ENCODE measurements at places on chromosomes 7 and 10.

DNA sequence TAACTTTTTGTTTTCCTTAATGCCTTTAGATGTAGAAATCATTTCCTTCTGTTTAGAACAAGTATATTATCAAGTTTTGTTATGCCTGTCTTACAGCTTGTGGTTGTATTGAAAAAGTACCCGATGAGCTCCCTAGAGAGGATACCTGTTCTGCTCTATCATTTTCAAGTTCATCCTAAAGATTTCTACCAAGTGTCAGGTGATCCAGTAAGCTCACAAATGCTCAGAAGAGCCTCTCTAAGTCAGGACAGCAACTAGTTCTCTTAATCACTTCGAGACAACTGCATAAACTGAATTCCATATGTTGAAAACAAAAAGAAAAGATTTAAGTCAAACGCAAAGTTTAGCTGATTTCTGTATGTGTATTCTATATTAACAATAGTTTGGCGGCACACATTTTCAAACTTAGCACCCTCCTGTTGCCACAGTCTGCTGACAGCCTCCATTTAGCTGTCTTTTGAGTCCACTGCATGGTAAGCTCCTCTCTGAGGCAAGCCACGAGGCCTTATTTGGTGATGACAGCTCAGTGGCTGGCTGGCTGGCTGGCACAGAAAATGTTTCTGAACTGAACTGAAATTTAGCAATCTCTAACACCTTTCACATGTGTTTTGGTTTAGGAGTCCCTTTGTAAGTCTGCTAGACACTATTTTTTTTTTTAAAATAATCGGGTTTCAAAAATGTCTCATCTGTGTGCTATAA, 59.4 kb downstream of the SEMA3C start:
- DNase-seq, result peak; percentile 92

DNA sequence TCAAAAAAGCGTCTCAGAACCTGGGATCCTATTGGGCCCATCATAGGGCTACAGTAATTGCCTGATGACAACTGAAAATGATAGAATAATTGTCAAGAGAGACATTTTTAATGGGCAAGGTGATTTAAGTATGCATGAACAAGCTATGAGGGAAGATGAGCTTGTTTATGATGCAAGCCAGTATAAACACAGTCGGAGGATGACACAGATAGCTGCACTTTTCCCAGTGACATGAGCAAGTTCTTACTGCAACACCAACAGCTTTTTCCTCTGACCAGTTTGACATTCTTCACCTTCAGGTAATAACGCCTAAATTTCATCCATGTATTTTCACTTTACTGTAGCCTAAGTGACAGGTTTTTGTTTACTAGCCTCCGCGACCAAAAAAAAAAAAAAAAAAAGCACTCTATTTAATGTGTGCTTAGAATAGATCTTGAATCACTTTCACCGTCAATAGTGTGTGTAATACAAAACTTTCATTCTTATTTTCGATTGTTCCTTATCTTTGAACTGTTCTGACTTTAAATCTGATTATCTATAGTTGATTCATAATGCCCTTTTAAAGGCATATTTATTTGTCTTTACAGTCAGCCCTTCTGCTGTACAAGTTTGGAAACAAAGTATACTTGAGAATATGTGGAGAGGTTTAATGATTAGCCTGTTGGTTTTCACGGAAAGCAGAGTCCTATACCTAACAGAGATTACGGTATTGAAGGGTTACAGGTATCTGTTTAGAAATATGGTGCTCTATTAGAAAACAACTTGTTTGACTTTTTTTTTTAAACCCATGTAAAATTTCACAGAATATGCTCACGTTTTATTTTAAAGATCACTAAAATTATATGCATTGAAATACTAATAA, 1.7 kb downstream of the FOXP2 start:
- no peak for DNase-seq

- peak; percentile 36 for DNase-seq
These were observed 837.8 kb upstream of the LRRN3 start for GRCh38 chr7:110253093-110253492.

GRCh38 chr10:116521424-116522290, 24.1 kb upstream of the PNLIP start:
- peak; percentile 68 for DNase-seq

GRCh38 chr10:10589540-10590303, 427.9 kb upstream of the CELF2 start:
- peak; percentile 91 for DNase-seq

DNA sequence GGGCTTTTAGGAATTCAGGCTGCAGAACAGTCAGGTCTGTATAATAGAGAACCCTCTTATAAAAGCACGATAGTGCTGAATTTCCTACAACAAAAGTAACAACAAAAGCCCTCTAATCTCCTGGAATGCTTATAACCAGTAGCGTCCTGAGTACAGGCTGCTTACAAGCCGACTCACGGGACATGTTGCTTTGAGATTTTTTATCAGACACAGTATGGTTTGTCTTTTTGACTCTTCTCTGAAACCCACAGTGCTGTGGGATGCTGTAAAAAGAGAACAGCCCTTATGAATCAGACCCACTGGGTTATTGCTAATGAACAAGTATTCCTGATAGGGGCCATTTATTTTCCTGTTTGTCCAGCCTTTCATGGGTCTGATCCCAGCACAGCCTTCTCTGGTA, 59.4 kb downstream of the PLPP4 start:
- no peak for DNase-seq

DNA sequence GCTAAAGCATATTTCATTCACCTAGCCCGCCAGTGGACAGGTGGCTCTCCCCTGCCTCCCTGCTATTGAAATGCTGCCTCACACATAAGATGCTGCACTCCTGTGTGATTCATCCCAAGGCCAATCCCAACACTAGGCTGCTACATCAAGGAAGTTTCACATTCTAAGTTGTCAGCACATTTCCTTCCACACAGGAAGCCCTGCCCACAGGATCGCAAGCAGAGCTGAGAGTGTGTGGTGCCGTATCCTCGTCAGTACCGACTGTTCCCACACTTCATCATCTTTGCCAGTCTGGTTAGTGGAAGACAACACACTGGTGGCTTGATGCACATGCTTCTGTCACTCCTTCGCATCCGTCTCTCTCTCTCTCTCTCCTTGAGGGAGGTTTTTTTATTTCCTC, 194.3 kb upstream of the PPP2R2D start:
- no peak for DNase-seq

- no peak for DNase-seq
These were observed 43.1 kb downstream of the AMZ1 start for GRCh38 chr7:2730846-2731770.

DNA sequence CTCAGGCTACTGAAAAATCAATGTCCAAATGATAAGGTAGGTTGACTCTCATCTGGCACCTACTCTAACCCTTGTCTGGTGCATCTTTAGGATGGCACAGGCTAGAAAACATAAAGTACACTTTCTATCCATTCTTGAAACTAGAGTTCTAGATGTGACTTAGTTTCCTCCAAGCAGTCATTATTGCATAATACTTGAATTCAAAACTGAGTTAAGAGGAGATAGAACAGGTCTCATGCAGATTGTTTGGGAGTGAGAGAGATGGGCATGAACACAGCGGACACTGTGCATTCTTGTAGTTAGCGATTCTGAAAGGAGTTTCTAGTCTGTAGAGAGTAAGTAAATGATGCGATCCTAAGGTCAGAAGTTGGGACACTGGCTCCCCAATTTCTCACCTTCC, 149.2 kb downstream of the PDE1C start:
- DNase-seq, result no peak
